Activated CD4-positive, alpha-beta T cell treated with anti-CD3 and anti-CD28 coated beads, Interleukin-2, Interleukin-4, amounts not matched to agents 100 ng/mL and 50 ng/mL, durations not matched to agents 16 hours and 8 hours (primary cell): ENCODE measurements at places on chromosomes 2 and 18.

DNA sequence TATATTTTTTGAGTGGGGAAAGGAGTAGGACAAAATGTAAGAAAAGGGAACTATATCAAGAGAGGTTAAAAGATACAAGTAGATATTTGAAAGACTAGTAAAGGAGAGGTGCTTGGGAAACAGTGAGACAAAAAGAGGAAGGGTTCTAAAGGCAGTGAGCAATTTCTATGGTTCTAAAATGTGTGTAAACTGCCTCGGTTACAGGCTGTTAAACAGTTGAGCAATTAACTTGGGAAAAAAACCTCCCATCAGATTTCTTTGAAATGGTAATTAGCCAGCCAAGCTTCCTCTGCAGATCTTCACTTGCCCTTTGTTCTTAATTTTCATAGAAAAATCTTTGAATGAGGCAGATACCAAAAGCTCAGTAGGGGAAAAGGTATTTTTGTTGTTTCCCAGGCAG lies 238.7 kb upstream of the KCNH7 start:
- no peak for DNase-seq

GRCh38 chr2:57674743-57675142 lies 371.9 kb upstream of the VRK2 start:
- DNase-seq: no peak

GRCh38 chr2:98464772-98465310 lies 20.2 kb downstream of the INPP4A start:
- DNase-seq: peak; percentile 79

- DNase-seq: no peak
Measured at GRCh38 chr2:33051586-33052360, 105.0 kb downstream of the LTBP1 start.

DNA sequence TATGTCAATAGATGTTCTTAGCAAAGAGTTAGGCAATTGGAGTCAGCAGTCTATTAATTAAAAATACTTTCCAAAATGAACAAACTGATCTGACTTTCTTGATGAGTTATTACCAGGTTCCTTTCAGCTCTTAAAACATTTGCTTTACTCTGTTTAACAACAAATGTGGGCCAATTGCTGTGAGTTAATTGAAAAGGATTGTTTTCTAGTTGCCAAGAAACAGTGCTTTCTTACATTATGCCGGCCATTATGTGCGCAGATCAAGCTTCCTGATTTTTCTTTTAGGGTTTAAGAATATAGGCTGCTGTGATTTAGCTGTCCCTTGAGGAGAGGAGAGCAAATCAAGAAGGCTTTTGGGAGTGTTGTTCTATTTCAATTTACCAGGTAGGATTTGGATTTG lies 50.5 kb upstream of the ITPRID2 start:
- no peak for DNase-seq
